Aorta (tissue), 5 donors: ENCODE measurements at places on chromosomes 11 and 22. TPM values are rescaled to one million over a fixed set of nuclear protein-coding genes. Genes with fewer than 3 reads are reported as not detected.

OOSP1 gene
- total RNA-seq: not detected

DDX25 gene
- 0.30 TPM for total RNA-seq

OR5AN1 gene
- not detected for total RNA-seq

CCDC188 gene
- 0.78 TPM for total RNA-seq

C11orf91 gene
- total RNA-seq: 0.97 TPM

C1QTNF4 gene
- total RNA-seq: 2.3 TPM

TST gene
- total RNA-seq: 9.7 TPM

KCNJ5 gene
- total RNA-seq: 3.5 TPM

OR2AG2 gene
- 0.10 TPM for total RNA-seq

HEPHL1 gene
- 0.06 TPM for total RNA-seq

XKR3 gene
- not detected for total RNA-seq

UPK3A gene
- not detected for total RNA-seq

PRR33 gene
- total RNA-seq: not detected

- no peak for DNase-seq
These were observed 13.5 kb downstream of the CCDC81 start for GRCh38 chr11:86388198-86388597.

DNA sequence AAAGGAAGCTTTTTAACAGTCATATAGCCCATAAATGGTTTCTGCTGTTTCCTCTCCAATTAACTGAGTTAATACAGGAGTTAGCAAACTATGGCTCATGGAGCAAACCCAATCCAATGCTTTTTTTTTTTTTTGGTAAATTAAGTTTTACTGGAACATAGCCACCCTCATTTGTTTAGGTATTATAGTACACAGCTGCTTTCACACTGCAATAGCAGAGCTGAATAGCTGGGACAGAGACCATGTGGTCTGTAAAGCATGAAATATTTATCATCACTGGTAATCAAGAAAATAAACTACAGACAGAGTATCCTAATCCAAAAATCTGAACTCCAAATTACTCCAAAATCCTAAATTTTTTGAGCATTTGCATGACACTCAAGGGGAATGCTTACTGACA is 53.7 kb downstream of the RDX start:
- no peak for DNase-seq

GRCh38 chr11:27388869-27389268 is 25.9 kb upstream of the CCDC34 start:
- no peak for DNase-seq

- no peak for DNase-seq
These were observed 15.1 kb upstream of the OAF start for GRCh38 chr11:120195601-120196320.

GRCh38 chr22:44366372-44367300 is 53.9 kb upstream of the SHISAL1 start:
- peak; percentile 65 for DNase-seq

DNA sequence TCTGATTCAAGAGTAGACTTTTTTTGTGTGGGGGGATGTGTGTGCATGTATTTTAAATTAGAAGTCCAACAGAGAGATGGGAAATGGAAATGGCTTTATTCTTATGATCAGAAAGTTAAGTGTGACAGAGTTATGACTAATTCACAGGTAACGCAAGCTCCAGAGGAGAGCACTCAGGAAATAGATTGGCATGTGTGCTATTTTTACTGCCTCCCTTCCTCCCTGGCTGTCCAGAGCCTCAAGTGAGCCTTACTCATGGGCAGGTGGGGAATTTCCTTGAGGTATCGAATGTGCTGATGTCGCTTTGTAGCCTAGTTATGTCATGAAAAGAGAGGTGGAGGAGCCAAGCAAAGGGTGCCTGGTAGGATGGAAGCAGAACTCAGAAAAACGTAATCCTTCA is 70.3 kb upstream of the BDNF start:
- DNase-seq: no peak

DNA sequence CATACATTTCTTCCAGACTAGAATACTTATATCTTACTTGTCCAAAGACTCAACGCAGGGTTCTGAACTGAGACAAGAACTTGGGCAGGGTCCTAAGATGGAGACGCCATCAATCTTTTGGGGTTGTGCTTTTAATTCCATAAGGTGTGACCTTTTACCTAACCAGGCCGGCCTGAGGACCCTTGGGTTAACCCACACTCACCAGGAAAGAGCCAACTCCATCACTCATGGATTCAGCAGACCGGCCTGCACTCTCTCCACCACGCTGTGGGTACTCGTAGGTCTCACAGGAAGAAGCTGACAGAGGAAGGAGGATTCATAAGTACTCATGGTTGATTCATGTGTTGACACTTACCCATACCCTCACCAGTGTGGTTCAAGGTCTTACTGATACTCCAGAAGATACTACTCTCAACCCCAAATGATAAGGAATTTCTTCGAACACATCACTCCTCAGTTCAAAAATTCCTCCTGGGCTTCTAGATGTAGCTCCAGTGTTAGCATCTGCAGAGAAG is 36.2 kb downstream of the USP35 start:
- no peak for DNase-seq

DNA sequence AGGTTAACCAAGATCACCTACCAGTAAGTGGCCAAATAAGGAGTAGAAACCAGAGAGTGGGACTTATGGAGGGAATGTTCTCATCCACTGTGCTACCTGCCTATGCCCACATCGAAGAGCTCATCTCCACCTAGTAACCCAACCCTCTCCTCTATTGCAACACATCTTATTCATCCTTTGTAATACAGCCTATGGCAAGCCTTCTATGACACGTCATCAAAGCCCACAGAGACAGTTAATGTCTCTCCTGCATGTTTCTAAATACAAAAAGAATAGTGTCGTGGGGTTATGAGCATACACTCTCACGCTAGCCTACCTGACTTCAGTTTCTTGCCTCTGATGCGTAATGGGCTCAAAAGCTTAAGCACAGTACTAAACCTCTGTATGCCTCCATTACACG is 1158.1 kb upstream of the TENM4 start:
- DNase-seq: no peak

- DNase-seq: no peak
These were observed 2.5 kb upstream of the RAPSN start for GRCh38 chr11:47451436-47451835.

GRCh38 chr11:64008283-64008913 is 22.2 kb downstream of the OTUB1 start:
- no peak for DNase-seq

GRCh38 chr11:4508886-4509285 is 26.4 kb downstream of the OR52K1 start:
- DNase-seq: no peak

DNA sequence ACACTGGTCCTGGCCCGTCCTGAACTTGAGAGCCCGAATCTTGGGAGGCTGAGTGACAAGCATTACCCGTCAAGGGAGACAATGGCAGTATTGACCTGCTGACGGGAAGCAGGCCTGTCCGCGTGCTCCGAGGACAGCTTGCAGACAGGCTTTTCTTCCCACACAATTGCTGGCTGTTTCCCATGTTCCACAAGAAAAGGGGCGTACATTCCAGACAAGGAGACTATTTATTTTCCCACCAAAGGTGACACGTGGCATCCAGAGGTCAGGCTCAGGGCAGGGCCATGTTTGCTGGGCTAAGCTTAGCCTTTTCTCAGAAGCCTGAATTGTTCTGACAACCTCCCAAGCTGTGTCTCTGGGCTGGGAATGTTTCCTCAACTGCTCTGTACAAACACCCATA is 86.9 kb upstream of the SPON1 start:
- DNase-seq: no peak

GRCh38 chr11:99535406-99535805 is 514.7 kb downstream of the CNTN5 start:
- DNase-seq: no peak

- DNase-seq: no peak
These were observed 31.8 kb upstream of the PDGFB start for GRCh38 chr22:39276440-39277141.

GRCh38 chr22:40009292-40009774 is 14.6 kb downstream of the FAM83F start:
- peak; percentile 57 for DNase-seq

GRCh38 chr11:61785837-61786402 is 6.5 kb downstream of the TMEM258 start:
- no peak for DNase-seq

DNA sequence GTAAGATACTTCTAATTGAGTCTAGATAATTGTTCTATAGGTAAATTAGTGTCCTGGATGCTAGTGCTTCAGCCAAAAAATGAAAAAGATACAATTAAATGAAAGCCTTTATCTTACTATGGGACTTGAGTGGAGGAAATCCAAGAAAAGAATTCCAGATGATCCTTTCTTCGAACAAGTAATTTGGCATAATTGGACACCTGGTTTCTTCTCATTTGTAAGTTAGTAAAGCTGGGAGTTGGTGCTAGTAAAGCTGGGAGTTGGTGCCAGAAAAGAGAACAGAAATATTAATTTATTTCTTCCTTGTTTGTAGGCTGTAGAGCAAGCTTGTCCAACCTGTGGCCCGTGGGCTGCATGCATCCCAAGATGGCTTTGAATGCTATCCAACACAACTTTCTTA is 12.3 kb downstream of the OR51V1 start:
- no peak for DNase-seq

- DNase-seq: peak; percentile 14
These were observed 51.7 kb upstream of the FTH1 start for GRCh38 chr11:62018981-62019664.

DNA sequence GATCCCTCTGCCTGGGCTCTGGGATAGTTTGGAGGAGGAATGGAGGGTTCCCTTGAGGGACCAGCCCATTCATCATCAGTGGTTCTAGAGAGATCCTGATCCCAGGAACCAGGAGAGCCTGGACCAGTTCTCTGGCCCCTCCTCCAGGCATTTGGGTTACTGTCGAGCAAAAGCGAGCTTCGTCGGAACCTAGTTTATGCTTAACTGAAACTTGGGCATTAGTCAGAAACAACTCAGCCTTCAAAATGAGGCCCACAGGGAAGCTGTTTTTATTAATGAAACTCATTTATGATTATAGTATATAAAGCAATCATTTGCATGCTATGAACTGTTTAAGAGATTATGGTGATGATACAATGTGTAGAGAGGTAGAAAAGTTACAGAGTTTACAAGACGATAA is 61.4 kb downstream of the LIF start:
- no peak for DNase-seq

DNA sequence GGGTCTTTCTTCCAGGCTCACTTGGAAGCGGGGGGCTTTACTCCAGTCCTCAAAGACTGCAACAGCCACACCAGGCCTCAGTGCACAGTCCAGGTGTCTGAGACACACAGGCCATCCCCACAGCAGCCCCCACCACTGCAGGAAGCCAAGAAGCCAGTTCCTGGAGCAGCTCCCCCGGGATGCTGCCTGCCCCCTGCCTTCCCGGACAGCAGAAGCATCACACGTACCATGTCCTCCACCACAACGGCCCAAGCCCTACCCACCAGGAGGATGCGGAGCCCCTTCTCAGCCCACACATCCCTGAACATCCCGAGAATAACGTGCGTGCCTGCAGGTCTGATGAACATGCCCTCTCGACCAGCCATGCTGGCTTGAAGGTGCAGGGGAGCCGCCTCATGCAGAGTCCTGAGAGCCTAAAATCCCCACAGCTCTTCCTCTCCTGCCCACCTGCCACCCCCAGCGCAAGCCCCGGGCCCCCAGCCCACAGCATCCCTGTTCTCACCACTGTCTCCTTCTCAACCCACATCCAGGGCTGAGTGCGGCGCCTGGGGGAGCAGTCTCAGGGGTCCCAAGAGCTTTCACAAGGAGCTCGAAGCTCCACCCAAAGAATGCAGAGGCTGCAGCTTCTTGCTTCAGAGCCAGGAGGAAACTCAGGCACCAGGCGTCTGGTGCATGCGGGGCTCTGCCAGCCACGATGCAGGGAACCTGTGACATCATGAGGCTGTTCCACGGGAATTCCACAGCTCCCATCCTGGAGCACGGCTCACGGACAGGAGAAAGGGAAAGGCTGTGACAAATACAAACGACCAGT is 209.6 kb downstream of the BRD1 start:
- no peak for DNase-seq

GRCh38 chr11:101759771-101760450 is 154.9 kb upstream of the CEP126 start:
- DNase-seq: no peak

GRCh38 chr11:69065147-69065710 is 16.5 kb downstream of the TPCN2 start:
- no peak for DNase-seq

- DNase-seq: no peak
These were observed 84.0 kb downstream of the THAP12 start for GRCh38 chr11:76296731-76297542.

GRCh38 chr11:15489281-15489680 is 374.6 kb downstream of the INSC start:
- DNase-seq: no peak

DNA sequence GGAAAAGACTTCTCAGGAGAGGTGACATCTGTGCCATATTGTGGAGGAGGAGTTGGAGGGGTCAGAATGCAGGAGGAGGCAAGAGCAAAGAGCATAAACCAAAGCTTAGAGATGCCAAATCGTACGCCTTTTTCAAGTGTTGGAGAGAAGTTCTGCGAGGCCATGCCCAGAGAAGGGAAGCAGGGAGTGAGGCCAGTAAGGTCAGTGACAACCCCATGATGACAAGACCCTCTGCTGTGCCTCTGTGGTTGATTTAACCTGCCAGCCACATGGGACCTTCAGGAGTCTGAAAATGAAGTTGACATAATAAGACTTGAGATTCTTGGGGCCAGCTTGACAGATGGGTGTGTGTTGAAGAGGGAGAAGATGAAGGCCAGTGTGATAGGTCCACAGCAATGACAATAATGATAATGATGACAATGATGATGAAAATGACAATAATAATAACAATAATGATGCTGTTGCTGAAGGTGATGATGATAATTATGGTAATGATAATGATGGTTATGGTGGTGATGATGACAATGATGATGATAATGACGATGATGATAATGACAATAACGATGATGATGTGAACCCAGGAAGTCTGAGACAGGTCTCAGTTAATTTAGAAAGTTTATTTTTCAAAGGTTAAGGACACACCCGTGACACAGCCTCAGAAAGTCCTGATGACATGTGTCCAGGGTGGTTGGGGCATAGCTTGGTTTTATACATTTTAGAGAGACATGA is 152.6 kb upstream of the B3GAT1 start:
- DNase-seq: no peak

- no peak for DNase-seq
These were observed 394.6 kb downstream of the TBC1D22A start for GRCh38 chr22:47157093-47157420.

- no peak for DNase-seq
These were observed 706.0 kb downstream of the KCNA4 start for GRCh38 chr11:29310725-29311342.
